ENCODE measurements at places on chromosomes 7 and 10.

GRCh38 chr7:47196106-47196645 lies 385.7 kb downstream of the TNS3 start:
- DNase-seq, result no peak
- no peak overlapping the region for H3K27ac ChIP-seq
- no peaks in the 10 kb centered on the region for H3K4me1 ChIP-seq
- H3K27me3 ChIP-seq, result no peaks in the 10 kb centered on the region

DNA sequence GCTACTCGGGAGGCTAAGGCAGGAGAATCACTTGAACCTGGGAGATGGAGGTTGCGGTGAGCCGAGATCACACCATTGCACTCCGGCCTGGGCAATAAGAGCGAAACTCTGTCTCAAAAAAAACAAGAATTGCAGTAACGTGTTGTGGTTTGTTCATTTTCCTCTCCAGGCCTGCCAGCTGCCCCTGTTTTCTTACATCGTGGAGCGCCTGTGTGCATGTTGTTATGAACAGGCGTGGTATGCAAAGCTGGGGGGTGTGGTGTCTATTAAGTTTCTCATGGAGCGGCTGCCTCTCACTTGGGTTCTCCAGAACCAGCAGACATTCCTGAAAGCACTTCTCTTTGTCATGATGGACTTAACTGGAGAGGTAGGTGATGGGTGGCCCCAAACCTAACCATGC lies 52.1 kb downstream of the TRRAP start:
- H3K27ac ChIP-seq, result no peak overlapping the region
- peaks cover 96% of the 10 kb centered on the region for H3K36me3 ChIP-seq
- no peaks in the 10 kb centered on the region for H3K27me3 ChIP-seq
- no peak overlapping the region for H3K4me3 ChIP-seq

DNA sequence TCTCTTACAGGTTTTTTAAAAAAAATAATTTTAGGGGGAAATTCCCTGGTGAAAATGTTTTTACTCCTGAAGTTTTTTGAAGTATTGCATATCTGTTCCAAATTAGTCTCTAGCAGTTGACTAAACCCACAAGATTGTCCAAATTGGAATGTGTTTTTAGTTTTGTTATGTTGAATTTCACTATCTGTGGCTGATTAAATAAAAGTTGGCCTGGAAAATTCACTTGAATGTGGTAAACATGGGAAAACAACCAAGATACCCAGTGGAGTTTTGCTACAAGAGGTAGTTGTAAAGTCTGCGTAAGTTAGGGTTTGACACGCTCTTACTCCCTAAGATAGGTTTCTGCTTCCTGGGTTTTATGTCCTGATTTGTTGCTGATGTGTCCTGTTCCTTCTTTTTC lies 3.3 kb downstream of the TSGA13 start:
- no peak for DNase-seq
- H3K27ac ChIP-seq, result no peak overlapping the region
- no peaks in the 10 kb centered on the region for H3K4me1 ChIP-seq
- H3K4me3 ChIP-seq, result no peak overlapping the region
- H3K36me3 ChIP-seq, result no peaks in the 10 kb centered on the region
- H3K27me3 ChIP-seq, result no peaks in the 10 kb centered on the region

- H3K4me1 ChIP-seq, result no peaks in the 10 kb centered on the region
- no peak for DNase-seq
- no peaks in the 10 kb centered on the region for H3K27me3 ChIP-seq
- no peak overlapping the region for H3K27ac ChIP-seq
- H3K4me3 ChIP-seq, result no peak overlapping the region
- no peaks in the 10 kb centered on the region for H3K36me3 ChIP-seq
Measured at GRCh38 chr7:109930049-109930448, 1160.9 kb upstream of the LRRN3 start.

DNA sequence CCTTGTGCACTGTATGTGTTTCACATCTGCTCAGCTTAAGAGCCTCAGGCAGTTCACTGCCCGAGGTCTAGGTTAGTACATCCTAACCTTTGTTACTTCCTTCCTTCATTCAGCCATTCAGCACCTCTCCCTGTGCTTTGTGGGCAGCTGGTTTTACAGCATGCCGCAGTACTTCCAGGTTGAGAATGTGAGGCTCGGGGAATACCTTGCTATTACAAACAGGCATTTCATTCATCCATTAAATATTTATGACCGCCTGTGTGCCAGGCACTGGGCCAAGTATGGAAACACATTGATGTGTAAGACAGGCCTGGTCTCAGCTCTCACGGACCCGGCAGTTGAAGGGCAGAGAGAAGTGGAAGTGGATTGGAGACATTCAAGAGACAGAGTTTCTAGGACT lies 82.4 kb downstream of the SHH start:
- peak overlapping the region; percentile 75 for H3K27ac ChIP-seq
- DNase-seq, result peak; percentile 50
- peaks cover 33% of the 10 kb centered on the region for H3K36me3 ChIP-seq

DNA sequence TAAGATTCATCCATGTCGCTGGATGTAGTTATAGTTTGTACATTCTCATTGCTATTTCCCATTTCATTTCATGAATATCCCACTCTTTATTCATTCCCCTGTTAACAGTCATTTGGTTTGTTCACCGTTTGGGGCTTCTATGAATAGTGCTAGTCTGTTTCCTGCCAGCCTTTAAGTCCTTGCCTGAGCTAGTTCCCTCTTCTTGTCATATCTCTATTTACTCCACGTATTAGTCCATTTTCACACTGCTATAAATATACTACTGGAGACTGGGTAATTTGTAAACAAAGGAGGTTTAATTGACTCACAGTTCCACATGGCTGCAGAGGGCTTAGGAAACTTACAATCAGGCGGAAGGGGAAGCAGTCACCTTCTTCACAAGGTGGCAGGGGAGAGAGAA lies 56.2 kb downstream of the PLCE1 start:
- H3K27me3 ChIP-seq, result no peaks in the 10 kb centered on the region
- no peaks in the 10 kb centered on the region for H3K4me1 ChIP-seq
- H3K27ac ChIP-seq, result no peak overlapping the region
- no peak for DNase-seq
- H3K36me3 ChIP-seq, result no peaks in the 10 kb centered on the region
- no peak overlapping the region for H3K4me3 ChIP-seq

DNA sequence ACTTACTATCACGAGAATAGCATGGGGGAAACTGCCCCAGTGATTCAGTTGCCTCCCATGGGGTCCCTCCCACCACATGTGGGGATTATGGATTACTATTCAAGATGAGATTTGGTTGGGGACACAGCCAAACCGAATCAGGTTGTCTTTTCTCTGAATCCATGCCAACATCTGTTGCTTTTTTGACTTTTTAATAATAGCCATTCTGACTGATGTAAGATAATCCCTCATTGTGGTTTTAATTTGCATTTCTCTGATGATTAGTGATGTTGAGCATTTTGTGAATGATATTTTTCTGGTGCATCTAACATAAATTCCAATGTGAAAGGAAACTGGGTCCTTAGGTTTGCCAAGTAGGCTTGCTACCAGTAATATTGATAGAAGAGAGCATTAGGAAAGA lies 69.0 kb upstream of the ARHGAP21 start:
- H3K4me3 ChIP-seq, result no peak overlapping the region
- peaks cover 11% of the 10 kb centered on the region for H3K4me1 ChIP-seq
- no peaks in the 10 kb centered on the region for H3K27me3 ChIP-seq
- H3K36me3 ChIP-seq, result no peaks in the 10 kb centered on the region
- no peak overlapping the region for H3K27ac ChIP-seq
- no peak for DNase-seq

DNA sequence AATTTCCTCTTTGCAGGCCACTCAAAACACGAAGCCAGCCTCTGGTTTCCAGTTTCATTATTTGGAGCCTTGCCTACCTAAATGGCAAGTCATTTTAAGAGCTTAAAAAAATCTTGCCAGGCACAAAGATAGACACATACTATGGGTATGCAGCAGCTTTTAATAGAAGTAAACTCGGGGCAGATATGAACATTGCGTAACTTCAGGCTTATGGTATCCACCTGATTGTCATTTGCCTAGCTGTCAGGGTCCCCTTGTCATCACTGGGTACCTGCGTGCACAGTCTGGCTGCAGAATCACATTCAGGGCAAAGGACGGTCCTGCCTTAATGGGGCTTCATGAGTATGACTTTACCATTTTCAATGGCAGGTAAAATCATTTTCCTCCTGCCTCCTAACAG lies 466.1 kb upstream of the NRP1 start:
- peaks cover 12% of the 10 kb centered on the region for H3K4me1 ChIP-seq
- H3K4me3 ChIP-seq, result no peak overlapping the region
- H3K27me3 ChIP-seq, result no peaks in the 10 kb centered on the region
- H3K27ac ChIP-seq, result no peak overlapping the region
- DNase-seq, result no peak

- DNase-seq, result no peak
- no peaks in the 10 kb centered on the region for H3K4me1 ChIP-seq
- H3K27ac ChIP-seq, result no peak overlapping the region
- no peak overlapping the region for H3K4me3 ChIP-seq
- H3K36me3 ChIP-seq, result no peaks in the 10 kb centered on the region
Measured at GRCh38 chr10:104735757-104736391, 94.8 kb downstream of the SORCS3 start.

DNA sequence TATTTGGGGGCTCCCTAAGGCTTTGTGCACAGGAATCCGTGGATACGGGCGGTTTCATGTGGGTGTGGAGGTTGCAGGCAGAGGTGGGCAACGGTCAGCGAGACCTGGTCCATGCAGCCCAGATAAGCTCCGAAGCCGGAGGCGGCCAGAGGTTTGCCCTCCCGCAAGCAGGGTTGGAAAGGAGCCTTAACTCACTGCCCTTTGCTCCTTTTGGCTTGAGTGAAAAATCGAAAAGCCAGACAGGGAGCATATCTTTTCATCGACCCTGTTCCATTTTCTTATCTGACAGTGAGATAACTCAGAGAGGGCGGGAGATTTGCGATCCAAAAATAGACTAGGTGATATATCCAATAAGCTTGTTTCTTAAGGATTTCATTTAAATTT lies 1.5 kb downstream of the GRM3 start:
- DNase-seq, result no peak
- no peaks in the 10 kb centered on the region for H3K36me3 ChIP-seq
- H3K27ac ChIP-seq, result no peak overlapping the region
- peaks cover 66% of the 10 kb centered on the region for H3K27me3 ChIP-seq
- no peaks in the 10 kb centered on the region for H3K4me1 ChIP-seq

DNA sequence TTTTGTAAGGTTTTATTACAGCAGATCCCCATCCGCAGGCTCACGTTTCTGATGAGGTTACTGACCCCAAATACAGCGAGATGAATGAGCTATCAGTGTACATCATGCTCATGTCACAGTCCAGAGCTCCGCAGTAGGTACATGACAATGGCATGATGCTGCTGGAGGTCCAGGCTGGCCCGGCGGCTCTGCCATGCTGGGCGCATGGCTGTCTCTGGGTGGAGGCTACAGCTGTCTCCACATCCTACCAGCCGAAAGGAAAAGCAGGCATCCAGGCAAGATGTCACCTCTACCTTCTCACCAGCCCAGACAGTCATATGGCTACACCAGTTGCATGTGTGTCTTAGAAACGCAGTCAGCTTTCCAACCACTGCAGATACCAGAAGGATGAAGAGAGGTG lies 90.9 kb upstream of the RNF32 start:
- no peak for DNase-seq
- H3K4me1 ChIP-seq, result no peaks in the 10 kb centered on the region
- no peak overlapping the region for H3K27ac ChIP-seq
- peaks cover 40% of the 10 kb centered on the region for H3K27me3 ChIP-seq
- no peak overlapping the region for H3K4me3 ChIP-seq

DNA sequence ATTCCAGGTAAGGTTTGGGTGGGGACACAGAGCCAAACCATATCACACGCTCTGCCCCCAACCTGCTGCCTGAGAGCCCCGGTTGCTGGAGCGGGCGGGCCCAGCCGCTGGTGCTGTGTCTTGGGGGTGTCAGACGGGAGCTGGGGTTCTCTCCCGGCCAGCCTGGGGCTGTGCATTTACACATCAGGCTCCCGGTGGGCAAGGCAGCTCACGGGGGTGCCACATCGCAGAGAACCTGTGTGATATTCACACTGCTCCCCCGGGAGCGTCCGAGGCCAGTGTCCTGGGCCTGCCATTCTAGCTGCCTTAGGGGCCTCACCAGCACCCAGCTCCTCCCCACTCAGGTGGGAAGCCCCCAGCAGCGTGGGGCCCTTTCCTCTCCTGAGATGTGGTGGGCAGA lies 35.6 kb upstream of the ADGRA1 start:
- DNase-seq, result no peak
- no peaks in the 10 kb centered on the region for H3K4me1 ChIP-seq
- no peaks in the 10 kb centered on the region for H3K27me3 ChIP-seq

- H3K27me3 ChIP-seq, result no peaks in the 10 kb centered on the region
- H3K4me1 ChIP-seq, result no peaks in the 10 kb centered on the region
- no peak overlapping the region for H3K27ac ChIP-seq
- H3K36me3 ChIP-seq, result no peaks in the 10 kb centered on the region
- DNase-seq, result peak; percentile 11
Measured at GRCh38 chr10:74738052-74738451, 88.3 kb upstream of the KAT6B start.

DNA sequence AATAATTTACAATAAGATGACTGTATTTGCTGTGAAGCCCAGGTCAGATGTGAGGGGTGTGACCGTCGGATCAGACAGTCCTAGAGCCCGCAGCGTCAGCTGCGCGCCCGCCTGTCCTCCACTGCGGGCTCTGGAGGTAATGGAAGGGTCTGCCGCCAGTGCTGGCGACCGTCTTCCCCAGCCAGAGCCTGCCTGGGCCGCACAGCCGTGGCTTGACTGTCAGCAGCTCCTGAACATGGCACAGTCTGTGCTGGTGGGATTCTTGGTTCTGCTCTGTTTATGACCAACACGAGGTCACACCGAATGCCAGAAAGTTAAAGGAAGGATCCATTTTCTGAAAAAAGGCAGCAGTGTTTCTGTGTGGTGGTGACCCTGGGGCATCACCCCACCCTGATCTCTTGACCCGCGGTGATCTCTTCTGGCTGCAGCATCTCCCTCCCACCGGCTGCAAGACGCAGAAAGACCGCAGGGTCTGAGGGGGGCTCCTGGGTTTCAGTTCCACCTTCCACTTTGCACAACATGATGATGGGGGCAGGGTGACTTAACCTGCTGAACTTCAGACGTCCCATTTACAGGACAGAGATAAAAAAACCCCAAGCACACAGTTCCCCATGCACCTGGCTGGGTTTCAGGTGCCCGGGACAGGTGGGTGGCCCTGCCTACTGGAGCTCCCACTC lies 103.7 kb downstream of the DNAJB6 start:
- H3K27me3 ChIP-seq, result peaks cover 9% of the 10 kb centered on the region
- DNase-seq, result no peak
- H3K4me1 ChIP-seq, result no peaks in the 10 kb centered on the region
- no peak overlapping the region for H3K27ac ChIP-seq
- no peaks in the 10 kb centered on the region for H3K36me3 ChIP-seq

DNA sequence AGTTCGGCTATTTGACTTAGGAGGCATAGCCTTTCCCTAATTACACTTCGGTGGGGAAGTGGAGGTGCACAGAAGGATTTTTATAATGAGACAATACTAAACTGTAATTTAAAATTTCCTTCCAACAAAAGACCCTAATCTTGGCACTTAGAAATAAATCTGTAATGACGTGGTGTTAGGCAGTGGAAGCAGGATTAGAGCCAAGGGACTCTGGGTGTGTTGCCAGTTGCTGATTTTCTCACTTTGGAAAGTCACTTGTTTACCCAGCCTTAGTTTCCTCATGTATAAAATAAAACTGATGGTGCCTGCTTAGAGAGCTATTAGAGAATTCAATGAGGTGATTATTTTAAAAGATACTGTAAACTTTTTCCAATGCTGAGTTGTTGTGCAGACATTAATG lies 287.2 kb downstream of the AUTS2 start:
- no peak for DNase-seq
- no peaks in the 10 kb centered on the region for H3K27me3 ChIP-seq
- H3K4me1 ChIP-seq, result no peaks in the 10 kb centered on the region
- no peaks in the 10 kb centered on the region for H3K36me3 ChIP-seq
- H3K4me3 ChIP-seq, result no peak overlapping the region

- H3K36me3 ChIP-seq, result no peaks in the 10 kb centered on the region
- H3K27me3 ChIP-seq, result no peaks in the 10 kb centered on the region
- no peaks in the 10 kb centered on the region for H3K4me1 ChIP-seq
- H3K4me3 ChIP-seq, result no peak overlapping the region
- H3K27ac ChIP-seq, result no peak overlapping the region
Measured at GRCh38 chr10:132252412-132252811, 55.3 kb downstream of the STK32C start.
